ENCODE measurements at places on chromosomes 4 and X.
A peak's percentile ranks its signal among the peaks of the same experiment; 100 is the strongest.

- peak; percentile 13 for DNase-seq
Observed at GRCh38 chrX:20143111-20143510, 1.5 kb upstream of the EIF1AX start.

GRCh38 chrX:155026420-155026726 lies 271 bp upstream of the FUNDC2 start:
- no peak for DNase-seq

DNA sequence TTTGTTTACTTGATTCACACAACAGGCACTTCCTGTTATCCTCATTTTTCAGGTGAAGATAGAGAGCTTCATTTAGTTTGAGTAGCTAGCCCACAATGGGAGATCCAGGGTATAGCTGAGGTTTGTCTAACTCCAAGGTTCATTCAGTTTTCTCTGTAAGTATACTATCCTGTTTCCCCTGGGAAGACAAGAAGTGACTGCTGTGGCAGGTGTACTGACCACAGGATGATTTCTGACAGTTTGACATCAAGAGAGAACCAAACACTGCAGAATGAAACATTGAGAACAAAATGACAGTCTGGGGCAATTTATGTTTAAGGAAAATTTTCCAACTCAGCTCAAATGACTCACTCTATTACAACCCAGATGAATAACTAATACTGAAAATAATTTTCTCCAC lies 958.0 kb downstream of the STPG2 start:
- no peak for DNase-seq

GRCh38 chr4:123562994-123563750 lies 166.6 kb downstream of the SPRY1 start:
- no peak for DNase-seq

- no peak for DNase-seq
Observed at GRCh38 chr4:57076646-57077045, 33.5 kb downstream of the IGFBP7 start.

DNA sequence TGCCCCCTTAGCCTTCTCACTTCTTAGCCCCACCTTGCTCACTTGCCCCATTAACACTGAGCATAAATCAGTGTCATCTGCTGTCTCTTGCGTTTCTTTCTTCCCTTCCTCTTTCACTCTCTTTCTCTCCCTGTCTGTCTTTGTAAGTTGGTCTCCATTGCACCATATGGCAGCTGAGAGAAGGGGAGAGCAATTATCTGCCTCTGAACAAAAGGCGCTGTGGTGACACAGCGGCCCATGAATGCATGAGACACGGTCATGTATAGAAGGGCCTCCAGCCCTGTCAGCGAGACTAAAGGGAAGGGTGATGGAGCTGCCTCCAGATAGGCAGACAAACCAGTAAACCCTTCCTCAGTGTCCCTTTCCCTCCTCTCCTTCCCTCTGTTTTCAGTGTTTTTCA lies 88.8 kb upstream of the PCDH18 start:
- DNase-seq: no peak

DNA sequence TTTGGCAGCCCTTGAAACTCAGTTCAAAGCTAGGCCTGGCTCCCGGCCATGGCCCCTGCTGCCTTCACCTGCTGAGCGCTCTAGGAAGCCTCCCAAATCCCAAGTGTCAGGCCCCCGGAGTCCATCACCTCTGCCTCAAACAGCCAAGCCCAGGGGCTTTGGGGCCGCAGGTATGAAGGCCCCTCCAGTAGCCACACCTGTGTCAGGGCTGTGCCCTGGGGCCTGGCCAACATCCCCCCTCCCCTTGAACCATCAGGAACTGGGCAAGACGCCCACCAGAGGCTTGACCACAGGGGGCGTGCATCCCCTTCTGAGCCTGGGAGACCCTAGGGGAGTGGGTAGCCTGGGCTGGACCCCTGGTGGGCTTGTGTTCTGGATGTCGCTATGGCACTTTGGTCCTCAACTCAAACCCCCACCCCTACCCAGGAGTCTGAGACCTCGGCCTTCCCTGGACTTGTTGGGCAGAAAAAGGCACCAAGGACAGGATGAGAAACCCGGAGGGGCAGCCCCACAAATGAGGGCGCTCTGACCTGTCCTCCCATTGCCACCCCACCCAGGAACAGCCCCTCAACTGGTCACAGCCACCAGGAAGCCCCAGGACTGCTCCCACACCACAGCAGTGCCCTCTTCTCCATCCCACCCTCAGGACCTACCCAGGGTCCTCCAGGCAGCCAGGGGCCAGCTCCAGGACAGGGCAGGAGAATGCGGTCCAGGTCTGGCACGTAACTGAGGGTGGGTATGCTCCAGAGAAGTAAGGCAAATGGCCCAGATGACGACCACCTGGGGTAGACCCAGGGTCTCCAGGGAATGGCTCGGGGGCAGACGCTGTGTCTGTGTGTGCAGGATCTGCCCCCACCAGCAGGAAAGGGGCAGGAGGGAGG lies 4.2 kb upstream of the SLBP start:
- no peak for DNase-seq

DNA sequence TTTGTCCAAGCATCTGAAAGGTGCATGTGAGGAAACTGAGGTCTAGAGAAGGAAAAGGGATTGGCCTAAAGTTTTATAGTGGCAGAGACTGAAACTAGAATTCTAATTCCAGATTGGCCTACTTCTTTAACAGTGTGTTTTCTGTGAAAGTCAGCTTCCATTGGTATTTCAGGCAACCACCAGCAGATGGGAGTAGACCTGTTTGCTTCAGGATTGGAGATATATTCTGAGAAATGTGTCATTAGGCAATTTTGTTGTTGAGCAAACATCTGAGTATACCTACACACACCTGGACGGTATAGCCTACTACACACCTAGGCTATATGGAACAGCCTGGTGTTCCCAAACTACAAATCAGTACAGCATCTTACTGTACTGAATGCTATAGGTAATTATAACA lies 207.3 kb upstream of the RADX start:
- no peak for DNase-seq

DNA sequence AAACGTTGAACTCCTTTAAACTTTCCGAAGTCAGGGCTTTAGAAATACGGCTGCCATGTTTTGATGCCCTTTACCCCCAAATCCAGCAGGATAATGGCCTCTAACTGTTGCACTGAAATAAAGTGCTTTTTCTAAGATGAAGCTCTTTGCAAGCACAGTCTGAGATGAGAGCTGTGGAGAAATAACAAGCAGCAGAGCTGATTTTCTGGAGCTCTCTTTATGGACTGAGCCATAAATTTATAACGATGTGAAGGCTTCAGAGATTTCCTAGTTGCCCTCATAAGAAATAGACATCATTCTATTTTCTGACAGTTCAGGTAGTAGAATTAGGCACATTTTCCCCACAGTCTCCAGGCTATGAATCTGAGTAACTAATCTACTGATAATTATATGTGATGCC lies 567.3 kb downstream of the PDHA2 start:
- DNase-seq: no peak

GRCh38 chr4:181202240-181202639 lies 1041.0 kb upstream of the TENM3 start:
- DNase-seq: no peak

GRCh38 chrX:2614911-2615310 lies 76.2 kb upstream of the CD99 start:
- peak; percentile 66 for DNase-seq
